ENCODE measurements at places on chromosomes 3 and 15.
A peak's percentile ranks its signal among the peaks of the same experiment; 100 is the strongest.

- DNase-seq = no peak
These were observed 93.7 kb upstream of the RBMS3 start for GRCh38 chr3:29186982-29187725.

DNA sequence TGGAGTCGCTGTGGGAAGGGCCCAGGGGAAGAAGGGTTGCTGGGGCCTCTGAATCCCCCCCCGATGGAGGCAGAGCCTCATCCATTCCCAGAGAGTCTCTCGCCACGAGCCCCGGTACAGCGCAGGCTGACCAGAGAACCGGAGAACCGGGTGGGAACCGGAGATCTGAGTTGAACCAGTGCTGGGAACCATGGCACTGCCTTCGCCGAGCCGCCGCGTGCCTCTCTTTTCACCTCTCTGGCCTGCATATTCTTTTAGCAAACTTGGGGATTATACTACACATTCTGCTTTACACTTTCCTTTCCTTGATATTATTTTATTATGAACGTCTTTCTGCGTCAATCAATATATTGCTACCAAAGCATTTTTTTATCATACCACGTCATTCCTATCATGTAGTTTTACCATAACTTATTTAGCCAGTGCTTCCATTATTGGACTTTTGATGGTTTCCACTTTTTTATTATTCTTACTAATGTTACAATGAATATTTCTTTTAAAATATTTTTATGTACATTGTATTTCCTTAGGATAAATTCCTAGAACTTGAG, 7.2 kb downstream of the NRROS start:
- DNase-seq = no peak

GRCh38 chr3:70042641-70043040, 43.1 kb downstream of the SAMMSON start:
- no peak for DNase-seq

DNA sequence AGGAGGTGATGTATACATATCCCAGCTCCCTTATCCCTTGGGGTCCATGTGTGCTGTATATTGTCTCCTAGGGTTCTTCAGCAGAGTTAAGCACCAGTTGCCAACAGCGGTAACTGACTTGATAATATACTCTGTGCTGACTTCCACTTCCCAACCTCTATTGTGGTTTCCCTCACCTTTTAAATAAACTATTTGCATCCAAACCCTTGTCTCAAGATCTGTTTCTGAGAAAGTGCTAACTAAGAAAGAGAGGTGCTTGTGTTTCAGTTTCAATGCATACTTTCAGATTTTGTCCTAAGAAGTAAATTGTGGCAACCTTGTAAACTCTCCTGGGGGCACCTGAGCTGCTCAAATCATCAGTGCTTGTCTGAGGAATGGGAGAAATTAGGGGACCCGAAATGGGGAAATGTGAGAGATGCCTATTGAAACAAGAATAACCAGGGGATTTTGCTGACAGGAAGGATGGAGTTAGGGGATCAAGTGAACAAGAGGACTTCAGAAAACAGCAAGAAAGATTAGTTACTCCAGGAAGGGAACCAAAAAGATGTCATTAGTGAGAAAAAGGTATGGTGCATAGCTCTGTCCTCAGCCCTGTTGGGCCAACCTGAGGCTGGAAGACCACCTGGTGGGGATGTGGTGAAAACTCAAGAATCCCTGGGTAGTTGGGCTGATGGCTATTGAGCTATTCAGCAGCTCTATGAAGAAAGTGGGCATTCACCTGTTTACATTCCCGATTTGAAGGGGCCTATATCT, 50.9 kb upstream of the MRPL3 start:
- no peak for DNase-seq

DNA sequence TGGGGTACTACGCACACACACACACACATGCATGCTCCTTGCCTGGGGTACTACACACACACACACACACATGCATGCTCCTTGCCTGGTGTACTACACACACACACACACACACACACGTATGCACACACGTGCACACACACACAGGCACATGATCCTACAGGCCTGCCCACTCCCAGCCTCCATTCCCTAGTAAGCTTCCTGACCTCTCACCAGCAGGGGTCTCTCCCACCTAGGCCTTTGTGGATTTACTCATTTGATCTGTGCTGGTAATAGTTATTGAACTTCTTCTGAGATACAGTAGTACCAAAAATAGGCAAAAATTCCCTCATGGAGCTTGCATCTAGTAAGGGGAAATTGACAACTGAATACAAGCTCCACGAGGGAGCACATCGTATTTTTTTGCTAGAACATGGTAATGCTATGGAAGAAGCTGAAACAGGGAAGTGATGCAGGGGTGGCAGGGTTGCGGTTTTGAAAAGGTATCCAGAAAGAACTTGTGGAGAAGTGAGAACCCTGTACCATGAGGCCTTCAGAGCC, 19.1 kb downstream of the TTC21A start:
- DNase-seq = peak; percentile 50

GRCh38 chr3:127604035-127604434, 5.8 kb downstream of the MCM2 start:
- DNase-seq = no peak

DNA sequence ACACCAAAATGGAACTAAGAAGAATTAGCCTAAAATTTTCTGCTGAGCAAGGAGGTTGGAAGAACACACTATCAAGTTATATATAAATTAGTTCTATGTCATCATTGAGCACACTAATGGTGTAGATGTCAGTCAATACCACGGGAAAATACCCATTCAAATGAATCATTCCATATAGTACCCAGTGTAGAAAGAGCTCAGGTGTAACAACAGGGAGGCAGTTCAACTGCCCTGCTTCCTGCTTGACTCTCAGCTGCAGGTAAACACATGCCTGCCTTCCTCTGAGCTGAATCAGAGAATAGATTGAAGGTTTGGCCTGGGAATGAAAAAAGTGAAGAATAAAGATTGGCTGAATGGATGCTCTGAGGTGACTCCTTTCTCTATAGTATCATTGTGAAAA, 1088.0 kb downstream of the AGBL1 start:
- no peak for DNase-seq

All from thyroid gland (tissue), 4 donors.